Substantia nigra (tissue), 51 donors: ENCODE measurements at places on chromosomes 2 and 18.

DNA sequence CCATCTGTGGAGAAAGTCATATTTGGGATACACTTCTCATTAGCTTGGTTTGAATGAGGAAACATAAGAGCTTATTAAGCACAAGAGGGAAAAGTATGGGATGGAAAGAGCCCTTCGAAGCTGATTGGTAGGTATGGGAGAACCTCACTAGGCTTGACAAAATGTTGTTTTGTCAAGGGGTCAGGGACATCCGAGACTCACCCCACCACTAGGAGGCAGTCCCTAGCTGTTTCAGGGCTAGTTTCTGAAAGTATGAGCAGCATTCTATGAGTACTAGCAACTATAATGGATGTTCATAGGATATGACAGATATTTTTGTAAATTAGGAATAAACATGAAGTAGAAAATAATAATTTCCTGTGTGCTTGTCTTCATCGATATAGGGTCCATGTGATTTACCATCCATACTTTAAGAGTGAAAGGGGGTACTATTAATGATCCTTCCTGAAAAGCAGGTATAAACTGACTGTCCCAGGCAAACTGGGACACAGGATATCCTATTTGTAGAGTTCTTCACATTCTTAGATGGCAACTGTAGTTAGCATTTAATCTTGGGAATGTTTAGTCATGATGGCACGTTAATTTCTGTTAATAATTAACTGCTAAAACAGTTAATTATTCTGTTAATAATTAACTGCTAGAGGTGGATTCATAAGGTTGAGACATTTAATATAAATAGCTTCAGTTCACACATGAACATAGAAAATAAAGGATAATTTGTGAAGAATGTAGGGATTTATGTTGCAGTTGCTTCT lies 28.4 kb downstream of the OTX1 start:
- DNase-seq: no peak

DNA sequence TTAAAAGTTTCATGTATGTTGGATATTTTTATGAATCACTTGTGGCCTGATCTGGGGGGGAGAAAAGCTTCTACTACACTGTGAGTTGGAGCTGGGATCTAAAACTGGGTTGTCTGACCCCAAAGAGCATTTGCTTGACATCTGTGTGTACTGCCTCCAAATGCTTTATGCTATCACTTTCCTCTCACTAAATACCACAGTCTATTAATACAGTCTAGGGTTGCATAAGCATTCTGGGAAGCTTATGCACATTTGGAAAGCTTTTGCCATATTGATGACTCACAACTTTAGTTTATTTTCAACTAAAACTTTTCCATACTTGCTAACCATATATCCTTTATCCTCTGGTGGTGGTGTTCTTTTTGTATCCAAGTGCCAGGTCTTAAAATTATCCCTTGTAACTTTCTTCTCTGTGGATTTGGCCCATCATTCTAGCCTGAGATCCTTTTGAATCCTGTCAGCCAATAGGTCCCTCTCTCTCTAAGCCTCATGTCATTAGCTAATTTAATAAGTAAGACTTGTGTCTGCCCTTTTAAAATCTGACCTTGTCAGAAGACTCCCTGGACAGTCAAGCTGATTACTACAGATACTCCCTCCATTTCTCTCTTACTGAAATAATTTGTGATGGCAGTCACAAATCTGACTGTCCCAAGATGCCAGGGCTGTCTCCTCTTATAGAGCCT lies 72.7 kb downstream of the NXPH2 start:
- DNase-seq: no peak

- DNase-seq: no peak
Observed at GRCh38 chr18:56541793-56542192, 96.6 kb downstream of the TXNL1 start.

DNA sequence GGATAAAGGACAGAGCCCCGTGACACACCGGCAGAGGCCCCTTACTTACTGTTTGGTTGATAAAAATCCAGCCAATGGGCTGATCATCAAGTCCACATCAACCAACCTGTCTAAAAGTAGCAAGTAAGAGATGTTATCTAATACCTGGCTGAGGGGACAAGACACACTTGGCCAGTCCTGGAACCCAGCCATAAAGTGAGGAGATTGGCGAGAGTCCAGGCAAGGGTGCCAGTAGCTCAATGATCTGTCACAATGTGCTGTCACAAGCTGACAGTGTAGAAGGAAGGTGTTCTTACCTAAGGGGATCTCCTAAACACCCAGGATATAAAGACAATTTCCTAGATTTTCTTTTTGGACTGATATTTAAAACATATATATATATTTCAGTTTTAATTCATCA lies 61.7 kb upstream of the IL1R2 start:
- DNase-seq: no peak

- DNase-seq: no peak
Observed at GRCh38 chr18:75009296-75009695, 199.6 kb downstream of the PTGR3 start.

- DNase-seq: no peak
Observed at GRCh38 chr18:9868857-9869714, 16.7 kb upstream of the TXNDC2 start.
